Vagina (tissue), 2 donors: ENCODE measurements at places on chromosomes 16 and 17.
A peak's percentile ranks its signal among the peaks of the same experiment; 100 is the strongest.

- DNase-seq, result no peak
Measured at GRCh38 chr17:74342224-74342623, 16.2 kb downstream of the KIF19 start.

DNA sequence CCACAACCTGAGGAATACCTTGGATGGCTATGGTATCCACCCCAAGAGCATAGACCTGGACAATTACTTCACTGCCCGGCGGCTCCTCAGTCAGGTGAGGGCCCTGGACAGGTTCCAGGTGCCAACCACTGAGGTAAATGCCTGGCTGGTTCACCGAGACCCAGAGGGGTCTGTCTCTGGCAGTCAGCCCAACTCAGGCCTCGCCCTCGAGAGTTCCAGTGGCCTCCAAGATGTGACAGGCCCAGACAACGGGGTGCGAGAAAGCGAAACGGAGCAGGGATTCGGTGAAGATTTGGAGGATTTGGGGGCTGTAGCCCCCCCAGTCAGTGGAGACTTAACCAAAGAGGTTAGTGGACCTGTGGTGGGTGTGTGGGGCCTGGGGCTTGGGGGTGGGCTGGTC is 3.1 kb downstream of the NFE2L1 start:
- DNase-seq, result no peak

DNA sequence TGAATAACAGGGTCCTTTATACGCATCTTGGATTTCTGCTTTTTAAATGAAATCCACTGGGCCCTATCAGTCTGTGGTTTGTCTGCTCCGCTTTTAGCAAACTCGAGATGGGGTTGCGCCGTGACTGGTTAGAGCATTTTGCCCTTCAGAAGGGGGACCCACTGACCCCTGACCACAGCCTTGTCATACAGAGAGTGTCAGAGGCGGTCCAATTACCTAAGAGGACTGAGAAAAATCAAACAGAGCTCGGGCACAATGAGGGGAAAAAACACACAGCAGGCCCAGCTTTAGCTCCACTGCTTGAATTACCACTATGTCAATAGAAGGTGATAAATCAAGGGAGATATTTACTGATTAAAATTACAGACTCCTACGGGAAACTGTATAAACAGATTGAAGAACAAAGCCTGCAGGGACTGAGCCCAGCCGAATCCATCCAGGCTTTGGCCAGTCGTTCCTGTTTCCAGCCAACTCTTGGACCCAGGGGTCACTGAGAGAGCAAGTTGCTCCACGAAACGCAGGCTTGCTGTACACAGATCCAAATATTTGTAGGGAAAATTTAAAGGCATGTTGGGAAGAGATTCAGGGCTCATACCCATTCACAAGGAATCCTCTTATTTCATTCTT is 131.9 kb upstream of the ZFHX3 start:
- DNase-seq, result no peak

DNA sequence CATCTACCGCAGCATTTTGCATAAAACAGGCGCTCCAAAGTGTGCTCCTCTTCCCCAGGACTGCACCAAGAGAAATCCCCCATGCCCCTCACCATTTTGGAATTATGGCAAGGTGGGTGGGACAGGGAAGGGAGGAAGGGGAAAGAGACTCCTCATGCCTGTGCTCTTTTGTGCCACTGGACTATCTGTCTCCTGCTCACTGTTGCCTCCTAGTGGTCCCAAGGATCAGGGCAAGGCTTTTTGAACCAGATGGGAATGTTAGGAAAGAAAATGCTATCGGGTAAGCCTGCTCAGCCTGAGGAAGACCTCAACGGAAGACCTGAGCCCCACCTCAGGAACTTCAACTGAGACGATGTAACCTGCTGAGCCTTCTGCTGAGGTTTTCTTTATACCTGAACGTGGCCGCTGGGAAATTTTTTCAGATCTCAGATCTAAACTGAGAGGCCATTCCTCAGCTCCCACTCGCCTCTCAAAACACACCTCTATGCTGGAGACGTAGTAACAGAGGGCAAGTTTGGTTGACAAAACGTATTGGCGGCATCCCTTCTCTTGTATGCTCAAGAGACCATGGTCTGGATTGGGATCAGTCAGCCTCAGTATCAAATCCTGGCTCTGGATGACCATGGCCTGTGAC is 58.3 kb downstream of the SPACA3 start:
- DNase-seq, result peak; percentile 56

- DNase-seq, result no peak
Measured at GRCh38 chr17:60893475-60893874, 215.8 kb downstream of the BCAS3 start.

- no peak for DNase-seq
Measured at GRCh38 chr17:9470171-9470570, 105.4 kb downstream of the STX8 start.

GRCh38 chr16:82134846-82135245 is 35.2 kb downstream of the MPHOSPH6 start:
- no peak for DNase-seq

DNA sequence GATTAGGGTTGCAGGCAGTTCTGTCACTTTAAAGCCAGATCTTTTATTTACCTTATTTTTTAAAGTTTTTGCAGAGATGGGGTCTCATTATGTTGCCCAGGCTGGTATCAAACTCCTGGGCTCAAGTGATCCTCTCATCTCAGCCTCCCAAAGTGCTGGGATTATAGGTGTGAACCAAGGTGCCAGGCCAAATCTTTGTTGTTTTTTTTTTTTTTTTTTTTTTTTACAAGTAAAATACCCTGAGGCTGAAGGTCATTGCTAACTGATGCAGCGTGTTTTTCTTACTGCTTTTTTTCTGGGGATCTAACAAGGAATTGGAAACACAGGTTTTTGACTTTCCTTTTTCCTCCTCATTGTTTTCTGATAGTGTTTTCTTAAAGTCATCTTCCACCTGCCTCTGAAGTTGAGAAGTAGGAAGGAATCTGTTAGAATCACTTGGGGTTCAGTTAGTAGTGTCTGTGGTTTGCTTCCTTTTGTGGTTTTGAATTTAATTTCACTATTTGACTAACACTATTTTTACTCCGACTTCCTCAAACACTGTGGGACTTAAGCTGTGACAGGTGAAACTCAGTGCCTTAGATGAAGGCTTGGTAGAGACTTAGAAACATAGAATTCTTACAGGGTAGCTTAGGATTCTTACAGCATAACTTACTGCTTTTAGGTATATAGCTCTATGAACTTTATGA is 22.2 kb downstream of the CLTC start:
- no peak for DNase-seq

DNA sequence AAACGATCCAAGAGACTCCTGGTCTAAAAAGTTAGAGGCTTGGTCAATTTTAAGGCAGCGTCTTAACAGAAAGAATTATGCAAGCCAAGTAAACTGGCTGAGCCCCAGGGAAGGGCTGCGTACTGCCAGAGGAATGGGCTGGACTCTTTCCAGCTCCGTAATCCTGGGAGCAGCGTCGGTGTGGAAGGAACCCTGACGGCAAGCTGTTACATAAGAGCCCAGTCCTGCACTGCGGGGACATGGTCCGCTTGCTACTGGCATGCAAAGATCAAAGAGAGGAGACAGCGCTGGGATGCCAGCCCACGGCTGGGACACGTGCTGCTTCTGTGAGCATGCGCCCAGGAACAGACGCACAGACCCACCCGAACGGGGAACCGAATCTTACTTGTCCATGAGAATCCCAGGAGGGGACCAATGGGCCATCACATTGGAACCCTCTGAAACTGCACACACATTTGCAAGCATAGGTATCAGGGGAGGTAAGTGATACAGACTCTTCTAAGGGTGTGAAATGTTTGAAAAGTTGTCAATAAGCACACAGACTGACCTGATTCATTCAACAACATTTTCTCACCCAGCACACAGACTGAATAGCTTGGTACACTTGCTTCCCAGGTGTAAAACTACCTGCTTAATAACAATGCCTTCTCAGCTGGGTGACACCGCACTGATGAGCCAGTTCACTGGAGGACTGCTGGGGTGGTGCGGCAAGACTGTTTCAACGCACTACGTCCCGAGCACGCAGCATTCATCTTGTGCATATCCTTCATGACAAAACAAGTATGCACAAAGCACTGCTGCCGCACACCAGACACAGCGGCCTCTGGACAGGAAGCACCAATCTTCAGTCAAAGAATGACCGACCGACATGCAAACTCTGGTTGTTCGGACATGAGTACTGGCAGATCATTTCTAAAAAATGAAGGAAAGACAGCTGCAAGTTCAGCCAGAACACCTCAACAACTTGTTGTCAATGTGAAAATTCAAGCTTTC is 94.9 kb downstream of the ANKRD11 start:
- peak; percentile 95 for DNase-seq

DNA sequence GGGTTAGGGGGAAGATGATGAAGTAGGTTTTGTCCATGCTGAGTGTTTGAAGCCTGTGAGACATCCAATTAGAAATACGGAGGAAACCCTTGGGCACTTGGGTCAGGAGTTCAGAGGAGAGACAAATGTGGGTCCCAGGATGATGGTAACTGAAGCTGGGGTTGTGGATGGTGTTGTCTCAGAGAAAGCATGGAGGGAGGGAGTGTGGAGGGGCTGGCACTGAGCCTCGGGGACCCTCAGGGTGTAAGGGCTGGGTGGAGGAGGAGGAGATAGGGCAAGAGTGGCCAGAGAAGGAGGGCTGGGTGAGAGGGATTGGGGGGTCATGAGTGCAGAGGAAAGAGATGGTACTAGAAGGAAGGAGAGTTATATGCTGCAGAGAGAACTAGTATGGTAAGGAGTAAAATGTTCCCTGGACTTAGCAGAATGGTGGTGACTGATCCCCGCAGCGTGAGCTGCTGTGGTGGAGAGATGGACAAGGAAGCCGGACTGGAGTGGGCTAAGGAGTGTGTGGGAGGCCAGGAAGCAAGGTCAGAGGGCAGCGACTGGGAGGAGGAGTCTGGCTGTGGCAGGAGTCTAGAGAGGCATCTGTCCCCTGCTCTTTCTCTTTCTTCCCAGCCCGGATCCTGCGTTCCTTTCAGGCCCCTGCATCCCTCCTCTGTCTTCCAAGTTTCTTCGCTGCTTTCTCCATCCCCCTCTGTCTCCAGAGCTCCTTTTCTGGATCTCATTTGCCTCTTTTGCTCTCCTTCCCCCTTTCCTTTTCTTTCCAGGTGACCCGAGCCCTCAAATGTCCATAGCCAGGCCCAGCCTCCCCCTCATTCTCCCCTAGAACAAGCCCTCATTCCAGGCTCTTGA is 3.9 kb upstream of the COL1A1 start:
- no peak for DNase-seq

DNA sequence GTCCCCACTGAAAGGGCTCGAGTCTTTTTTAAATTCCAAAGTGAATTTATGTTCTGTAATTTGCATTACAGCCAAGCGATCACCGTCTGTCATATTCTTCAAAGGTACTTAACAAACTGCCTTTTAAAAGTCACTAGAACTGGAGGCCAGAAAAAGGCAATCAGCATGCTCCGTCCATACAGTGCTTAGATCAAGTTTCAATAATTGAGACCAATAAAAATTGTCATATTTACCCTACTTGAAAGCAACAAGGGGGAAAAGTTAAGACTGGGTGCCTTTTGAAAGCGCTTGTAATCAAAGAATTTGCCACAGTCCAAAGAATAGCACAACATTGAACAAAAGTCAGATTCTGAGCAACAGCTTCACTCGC is 9.0 kb upstream of the ZFHX3 start:
- DNase-seq, result no peak

GRCh38 chr17:55023626-55024025 is 55.1 kb downstream of the STXBP4 start:
- no peak for DNase-seq

- no peak for DNase-seq
Measured at GRCh38 chr17:33816842-33817617, 438.1 kb upstream of the CCL2 start.

- no peak for DNase-seq
Measured at GRCh38 chr17:29560316-29560715, 6.5 kb downstream of the ABHD15 start.

DNA sequence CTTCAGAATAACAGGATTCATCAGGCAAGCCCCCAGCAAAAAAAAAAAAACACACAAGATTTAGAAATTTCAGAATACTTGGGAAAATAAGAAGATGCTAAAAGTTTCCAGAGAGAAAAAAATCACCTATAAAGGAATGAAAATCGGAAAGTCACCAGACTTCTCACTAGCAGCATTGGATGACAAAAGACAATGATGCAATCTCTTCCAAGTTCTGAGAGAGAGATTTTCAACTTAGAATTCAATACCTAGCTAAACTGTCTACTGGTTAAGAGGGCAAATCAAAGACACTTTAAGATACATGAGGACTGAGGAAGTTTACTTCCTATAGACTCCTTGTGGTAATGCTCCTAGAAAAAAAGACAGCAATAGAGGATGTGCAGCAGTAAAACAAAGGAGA is 23.9 kb upstream of the TNS4 start:
- no peak for DNase-seq
